ENCODE measurements at places on chromosomes 1 and 21.
A peak's percentile ranks its signal among the peaks of the same experiment; 100 is the strongest.

- no peak for DNase-seq
Measured at GRCh38 chr1:235056937-235057336, 71.7 kb downstream of the TOMM20 start.

DNA sequence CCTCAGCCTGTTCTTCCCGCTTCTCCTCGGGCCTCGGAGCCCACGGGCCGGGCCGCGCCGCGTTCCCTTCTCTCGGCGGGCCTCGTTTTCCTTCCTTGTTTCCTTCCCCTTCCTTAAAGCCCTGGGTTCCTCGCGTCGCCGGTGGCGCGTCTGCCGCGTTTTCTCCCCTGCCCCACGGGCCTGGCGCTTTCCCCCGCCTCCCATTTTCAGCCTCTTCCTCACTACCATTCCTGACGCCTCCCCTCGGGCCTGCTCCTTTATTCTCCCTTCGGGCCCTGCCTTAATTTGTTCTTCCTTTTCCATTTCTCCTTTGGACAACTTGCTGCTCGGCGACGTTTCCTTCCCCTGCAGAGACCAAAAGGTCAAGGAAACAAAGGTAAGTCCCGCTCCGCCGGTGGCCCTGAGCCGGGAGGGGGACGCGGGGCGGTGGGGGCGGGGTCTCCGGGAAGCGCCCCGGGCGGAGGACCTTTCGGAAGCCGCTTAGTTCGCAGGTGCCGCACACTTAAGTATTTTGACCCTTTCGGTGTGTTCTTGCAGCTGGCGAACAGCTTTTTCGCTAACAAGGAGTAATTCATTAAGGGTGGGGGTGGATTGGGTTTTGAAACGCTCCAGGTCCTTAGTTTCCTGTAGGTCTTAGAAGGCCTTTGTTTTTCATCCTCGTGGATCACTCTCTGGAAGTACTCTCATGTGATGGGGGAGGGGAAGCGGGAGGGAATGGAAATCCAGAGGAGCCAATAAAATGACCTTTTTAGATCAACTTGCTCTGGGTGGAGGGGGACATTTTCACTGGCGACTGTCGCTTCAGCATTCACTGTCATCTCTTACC lies 780 bp downstream of the YTHDF2 start:
- DNase-seq, result peak; percentile 9

- DNase-seq, result no peak
Measured at GRCh38 chr1:204224655-204225054, 10.9 kb upstream of the GOLT1A start.

DNA sequence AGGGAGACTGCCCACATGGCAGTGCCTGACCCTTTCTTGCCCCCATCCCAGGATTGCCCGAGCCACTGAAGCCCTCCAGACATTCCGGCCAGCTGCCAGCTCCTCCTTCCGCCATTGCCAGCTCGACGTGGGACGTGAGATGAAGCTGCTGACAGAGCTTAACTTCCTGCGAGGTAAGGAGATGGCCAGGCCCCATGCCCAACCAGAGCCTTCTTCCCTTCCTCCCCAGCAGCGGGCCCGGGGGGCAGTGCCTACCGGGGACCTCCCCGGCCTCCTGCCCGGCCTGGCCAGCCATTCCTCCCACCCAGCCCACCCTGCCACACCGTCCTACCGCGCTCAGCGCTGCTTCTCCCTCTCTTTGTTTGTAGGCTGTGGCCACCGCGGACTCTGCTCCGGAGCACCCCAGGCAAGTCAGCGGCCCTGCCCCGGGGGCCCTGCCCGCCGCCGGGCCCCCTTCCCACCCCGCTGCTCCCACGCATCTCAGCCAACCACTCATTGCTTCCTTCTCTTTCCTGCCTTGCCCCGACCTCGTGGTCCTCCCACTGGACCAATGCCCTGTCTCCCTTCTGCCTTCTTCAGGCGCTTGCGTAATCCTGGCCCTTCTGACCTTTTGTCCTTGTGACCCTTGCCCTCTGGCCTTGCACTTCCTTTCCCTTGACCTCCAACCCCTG lies 4.9 kb downstream of the TRIM46 start:
- no peak for DNase-seq

DNA sequence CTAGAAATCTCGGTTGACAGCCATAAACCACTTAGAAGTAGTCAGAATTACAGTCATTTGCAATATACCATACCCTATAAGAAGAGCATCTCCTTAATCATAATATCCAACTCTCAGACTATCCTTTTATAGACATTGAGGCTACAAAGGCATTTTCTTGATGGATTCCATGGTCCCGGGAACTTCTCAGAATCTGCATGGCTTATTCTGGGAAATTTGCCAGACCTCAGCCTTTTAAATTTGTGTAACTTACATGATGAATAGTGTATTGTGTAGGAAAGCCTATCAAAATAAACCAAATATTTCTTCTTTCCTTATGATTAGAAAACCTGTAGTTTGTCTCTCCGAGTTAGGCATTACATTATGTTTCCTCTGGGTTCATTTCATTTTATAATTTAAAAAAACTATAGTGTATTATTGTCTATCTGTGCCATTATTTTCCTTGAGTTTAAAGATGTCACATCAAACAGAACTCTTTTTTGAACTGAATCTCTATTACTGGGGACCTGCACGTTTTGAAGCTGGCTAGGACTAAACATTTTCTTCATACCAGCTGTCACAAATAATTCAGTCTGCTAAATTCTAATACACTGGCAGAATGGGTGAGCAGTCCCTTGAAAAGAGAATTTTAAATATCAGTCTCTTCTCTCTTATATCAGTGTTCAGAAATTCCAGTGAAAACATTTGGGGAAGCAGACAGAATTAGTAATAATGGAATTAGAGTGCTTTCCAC lies 102.9 kb downstream of the GABPA start:
- no peak for DNase-seq

DNA sequence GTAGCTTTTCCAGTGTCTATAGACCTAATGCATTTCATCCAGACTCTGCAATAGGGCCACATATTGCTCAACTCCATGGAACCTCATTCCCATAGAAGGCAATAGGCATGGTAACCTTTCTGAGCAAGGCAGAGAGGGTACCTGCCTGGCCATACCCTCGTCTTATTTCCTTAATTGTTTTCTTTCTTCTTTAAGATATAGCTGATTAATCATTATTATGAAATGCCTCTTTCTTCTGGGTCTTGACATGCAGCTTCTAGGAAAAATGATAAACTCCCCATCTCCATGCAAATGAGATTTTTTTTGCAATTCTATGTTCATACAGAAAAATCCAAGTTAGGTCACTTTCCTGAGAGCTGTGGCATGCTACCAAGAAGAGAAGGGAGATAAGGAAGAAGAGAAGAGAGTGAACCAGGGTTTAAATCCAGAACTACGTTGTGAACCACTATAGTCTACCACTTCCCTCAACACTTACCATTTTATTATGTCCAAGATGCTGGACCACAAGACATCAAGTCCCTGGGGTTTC lies 33.0 kb upstream of the IL20 start:
- DNase-seq, result no peak

GRCh38 chr1:238592621-238593020 lies 701.9 kb upstream of the ZP4 start:
- no peak for DNase-seq

- DNase-seq, result no peak
Measured at GRCh38 chr21:16195538-16195910, 465.7 kb downstream of the USP25 start.

DNA sequence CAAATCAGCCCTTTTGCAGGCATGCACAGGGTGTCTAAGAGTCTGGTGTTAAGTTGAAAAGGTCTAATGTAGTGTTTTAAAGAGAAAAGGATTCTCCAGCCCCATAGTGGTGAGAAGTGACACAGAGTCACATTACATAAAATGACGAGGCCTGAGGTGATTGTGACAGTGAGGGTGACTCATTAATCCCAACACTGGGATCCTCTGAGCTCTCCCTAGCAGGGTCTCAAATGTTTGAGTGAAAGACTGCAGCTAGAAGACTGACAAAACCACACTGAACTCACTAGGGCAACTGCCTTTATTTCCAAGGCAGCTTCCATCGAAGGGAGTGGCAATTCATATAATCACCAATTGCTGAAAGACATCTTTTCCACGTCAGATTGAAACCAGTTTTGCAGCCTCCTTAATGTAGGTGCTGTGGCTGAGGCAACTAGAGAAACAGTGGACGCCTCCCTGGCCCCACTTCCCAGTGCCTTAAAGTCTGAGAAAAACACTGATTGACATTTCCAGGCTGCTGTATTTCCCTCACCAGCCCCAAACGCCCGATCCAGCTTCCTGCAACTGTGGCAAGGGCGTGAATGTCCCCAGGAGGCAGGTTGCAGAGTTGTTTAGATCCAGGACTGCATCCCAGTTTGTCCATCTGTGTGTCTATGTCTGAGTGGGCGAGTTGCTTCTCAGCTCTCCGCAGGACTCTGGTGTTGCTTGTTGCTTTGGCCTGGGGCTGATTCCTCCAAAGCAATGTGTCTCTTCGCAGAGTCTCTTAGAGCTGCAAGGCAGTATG lies 81.4 kb downstream of the RUNX1 start:
- no peak for DNase-seq

GRCh38 chr21:35779690-35780570 lies 280.4 kb downstream of the SETD4 start:
- DNase-seq, result no peak

DNA sequence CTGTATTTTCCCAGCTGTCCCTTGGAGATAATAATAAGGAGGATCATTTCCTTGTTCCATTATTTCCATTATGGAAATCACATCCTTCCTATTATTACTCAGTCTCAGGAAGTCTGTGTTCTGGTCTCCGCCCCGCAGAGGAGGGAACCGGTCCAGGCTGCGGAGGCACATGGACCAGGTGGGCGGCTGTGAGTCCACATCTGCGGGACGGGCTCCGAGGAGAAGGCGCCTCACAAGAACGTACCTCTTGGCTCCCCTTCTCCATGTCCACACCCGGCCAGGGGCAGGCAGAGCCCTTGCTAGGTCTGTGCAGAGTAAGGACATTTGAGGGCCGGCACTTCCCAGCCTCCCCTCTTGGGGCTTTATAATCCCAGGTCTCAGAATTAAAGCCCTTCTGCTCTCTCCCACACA lies 14.6 kb downstream of the RAB7B start:
- no peak for DNase-seq

DNA sequence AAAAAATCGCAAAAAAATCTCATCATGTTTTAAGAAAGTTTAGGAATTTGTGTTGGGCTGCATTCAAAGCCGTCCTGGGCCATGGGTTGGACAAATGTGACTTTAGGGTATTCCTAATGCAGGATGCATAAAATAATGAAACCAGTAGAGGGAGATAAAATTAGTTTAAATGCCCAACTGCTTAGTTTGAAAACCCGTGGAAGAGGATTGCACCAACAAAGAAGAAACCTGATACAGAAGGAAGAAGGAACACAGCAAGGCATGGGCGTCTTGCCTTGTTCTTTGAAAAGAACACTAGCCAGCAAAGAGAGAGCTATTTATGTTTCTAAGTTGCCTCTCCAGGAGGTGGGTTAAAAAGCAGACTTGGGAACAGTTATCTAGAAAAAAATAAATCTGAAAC lies 37.9 kb downstream of the WDR3 start:
- DNase-seq, result no peak

GRCh38 chr1:206636671-206637070 lies 1.3 kb downstream of the DYRK3 start:
- no peak for DNase-seq

DNA sequence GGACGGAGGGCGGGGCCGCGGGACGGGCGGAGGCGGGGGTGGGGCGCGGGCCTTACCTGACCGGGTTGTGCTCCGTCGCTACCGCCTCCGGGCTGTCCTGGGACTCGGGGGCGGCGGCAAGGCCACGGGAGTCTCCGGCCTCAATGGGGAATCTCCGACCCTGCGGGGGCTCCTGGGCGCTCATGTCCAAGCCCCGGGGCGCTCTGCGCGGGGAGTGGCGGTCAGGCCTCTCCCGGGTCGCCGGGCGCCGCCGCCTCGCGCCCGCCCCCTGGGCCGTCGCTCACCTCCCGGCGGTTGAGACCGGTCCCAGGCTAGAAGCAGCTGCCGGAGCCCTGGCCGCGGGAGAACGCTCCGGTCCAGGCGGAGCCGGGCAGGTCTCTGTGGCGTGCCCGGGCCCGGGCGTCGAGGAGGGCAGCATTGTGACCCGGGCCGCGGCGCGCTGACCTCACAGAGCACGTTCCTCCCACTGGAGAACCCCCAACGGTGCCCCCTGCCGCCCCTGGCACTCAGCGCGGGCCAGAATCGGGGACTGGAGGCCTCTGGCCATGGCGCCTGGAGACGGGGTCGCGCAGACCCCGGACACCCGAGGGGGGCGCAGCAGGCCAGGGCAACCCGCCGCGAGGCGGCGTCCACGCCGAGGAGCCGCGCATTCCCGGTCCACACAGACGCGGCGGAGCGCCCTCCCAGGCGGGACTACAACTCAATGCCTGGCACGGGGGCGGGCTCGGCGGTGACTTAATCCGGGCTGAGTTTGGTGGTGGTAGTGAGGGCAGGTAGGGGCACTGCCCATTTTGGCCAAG lies 411 bp downstream of the FAM229A start:
- DNase-seq, result no peak

DNA sequence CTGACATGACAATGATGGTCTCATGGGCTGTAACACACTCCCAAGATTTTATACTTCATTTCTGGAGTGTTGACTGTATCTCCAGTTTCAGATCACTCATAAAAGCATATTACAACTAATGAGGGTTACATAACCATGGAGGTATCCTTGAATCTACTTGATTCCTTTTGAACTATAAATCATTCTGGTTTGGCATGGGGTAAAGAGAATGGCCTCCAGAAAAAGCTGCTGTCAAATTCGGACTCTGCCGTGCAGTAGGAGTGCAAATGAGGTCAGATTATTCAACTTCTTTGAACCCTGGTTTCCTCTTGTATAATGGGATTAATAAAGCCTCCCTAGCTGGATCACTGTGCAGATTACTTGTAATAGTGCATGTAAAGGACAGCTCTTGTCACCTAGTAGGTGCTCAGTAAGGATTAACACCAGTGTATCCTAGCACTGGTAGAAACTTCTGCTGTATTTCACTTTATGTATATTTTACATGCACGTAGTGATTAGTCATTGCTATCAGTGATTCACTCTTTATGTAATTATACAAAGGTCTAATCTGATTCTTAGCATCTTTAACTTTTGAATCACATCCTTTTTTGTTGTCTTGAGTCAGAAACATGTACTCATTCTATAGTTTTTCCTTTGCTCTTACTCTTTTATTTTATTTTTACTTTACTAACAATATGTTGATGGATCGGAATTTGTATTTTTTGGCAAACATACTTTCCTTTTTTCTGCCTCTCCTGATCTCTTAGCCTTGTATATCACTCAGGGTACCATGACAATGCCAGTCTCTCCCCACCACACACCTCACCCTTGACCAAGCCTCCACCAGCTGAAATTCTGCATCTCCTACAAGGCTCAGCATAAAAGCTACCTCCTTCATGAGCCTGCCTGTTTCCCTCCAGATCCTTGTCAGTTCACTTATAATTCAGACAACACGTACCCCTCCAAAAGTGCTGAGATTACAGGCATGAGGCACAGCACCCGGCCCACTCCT lies 3.2 kb downstream of the LRRC8C start:
- DNase-seq, result no peak

- no peak for DNase-seq
Measured at GRCh38 chr1:67566803-67567377, 118.1 kb upstream of the GADD45A start.
